Naive thymus-derived CD4-positive, alpha-beta T cell (primary cell): ENCODE measurements at places on chromosomes 2 and 18. TPM values are rescaled to one million over a fixed set of nuclear protein-coding genes. Genes with fewer than 3 reads are reported as not detected.

MDH1B gene
- total RNA-seq: 0.19 and 0.38 TPM in 2 replicates

C2orf80 gene
- total RNA-seq: not detected

CIB4 gene
- not detected in 2 replicates for total RNA-seq

DNA sequence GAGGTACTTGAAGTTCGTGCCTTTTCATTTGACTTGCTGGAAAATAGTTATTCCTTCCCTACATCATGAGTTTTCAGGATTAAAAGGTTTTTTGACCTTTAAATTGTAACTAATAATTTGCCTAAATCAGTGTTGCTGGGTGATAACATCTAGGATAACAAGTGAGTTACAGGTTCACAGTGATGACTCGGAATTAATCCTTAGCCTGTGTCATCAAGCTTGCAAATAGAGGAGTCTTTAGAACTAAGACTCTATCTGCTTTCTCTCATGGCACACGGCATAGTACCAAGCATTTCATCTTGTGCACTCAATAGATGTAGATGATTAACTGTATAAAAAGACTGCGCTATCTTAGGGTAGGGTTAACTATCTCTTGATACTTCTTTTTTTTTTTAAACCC lies 79.5 kb downstream of the CAMKMT start:
- DNase-seq: no peak

DNA sequence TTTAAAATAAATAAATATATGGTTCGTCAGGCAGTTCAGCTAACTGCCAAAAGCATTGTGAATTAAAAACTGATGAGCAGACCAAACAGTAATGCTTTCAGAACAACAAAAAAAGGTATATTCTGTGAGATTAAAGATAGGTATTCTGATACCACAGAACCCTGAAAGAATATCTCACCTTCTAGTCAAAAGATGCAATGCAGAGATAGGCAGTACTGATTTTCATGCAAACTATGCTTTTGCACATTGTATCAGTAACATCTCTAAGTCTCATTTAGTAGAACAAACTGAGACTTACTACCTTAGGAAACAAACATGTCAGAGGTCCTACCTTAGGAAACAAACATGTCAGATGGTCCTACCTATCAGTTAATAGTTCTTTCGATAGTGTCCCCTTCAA lies 32.4 kb downstream of the CUL3 start:
- no peak for DNase-seq

DNA sequence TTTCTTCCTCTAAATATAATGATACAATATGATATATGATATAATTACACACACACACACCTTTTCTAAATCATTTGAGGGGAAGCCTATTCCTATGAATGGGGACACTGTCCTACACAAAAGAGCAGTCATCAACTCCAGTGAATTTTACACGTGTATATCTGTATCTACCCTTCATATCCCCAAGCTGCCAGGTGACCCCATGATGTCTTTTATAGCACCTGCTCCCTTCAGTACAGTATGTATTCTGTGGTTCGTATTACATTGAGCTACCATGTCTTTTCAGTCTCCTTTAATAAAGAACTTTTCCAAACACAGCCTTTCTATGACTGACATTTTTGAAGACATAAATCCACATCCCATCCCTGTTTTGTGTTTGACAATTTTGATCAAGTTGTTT lies 19.0 kb downstream of the TBC1D8 start:
- DNase-seq: no peak

DNA sequence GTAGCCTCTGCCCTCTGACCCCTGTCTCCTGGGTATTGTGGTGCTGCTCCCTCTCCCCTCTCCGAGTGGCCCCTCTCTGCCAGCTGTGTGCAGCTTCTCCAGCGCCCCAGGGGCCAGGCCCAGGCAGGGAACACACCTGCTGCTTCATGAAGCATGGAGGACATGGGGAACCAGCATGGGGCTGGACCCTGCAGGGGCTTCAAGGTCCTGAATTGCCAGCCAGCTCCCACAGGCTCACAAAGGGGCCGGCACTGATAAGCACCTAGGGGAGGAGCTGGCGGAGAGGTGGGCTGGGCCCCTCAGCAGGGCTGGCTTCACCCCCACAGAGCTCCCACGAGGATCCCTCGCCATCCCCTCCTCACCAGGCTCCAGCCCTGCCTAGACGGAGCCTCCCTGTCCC lies 77.4 kb upstream of the GPC1 start:
- DNase-seq: no peak
